ENCODE measurements at places on chromosomes 6 and 20.

- no peak for DNase-seq
Measured at GRCh38 chr20:46331611-46332361, 23.5 kb upstream of the CDH22 start.

- no peak for DNase-seq
Measured at GRCh38 chr6:134603561-134603960, 285.6 kb upstream of the SGK1 start.

DNA sequence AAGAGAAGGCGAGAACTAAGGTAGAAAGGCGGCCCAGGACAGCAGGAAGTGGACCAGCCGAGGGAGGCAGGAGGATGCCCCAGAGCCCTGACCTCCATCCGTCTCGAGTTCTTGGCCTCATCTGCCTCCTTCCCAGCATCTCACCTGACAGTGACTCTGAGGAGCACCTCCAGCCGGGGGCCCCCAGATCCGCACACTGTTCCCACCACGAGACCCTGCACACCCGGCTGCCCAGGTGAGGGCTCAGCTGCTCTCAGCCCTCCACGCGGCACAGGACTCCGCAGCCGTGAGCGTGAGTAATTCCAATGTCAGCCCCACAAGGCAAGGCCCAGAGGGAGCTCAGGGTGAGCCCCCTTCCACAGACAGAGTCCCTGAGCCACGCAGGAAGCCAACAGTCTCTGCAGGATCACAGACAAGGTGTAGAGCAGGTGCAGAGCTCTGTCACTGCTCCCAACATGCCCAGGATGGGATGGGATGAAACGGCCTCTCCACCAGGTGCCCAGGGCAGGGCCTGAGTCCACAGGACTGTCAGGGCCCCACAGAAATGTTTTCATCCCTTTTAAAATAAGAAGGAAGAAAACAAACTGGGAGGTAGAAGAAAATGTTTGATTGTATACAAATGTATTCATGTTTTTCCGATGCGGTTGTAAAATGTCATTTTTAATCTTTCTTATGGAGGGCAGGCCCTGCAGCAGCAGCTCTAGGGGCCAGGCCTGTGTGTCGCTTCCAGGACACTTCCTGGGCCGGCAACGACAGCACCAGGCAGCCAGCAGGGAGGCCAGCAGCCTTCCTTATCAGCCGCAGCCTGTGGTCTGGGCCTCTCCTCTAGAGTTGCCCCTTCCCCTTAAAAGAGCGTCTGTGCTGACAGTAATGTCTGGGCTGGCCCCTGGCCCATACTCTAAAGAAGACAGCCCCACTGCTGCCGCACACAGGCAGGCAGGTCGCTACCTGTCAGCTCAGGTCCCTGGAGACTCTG, 66.9 kb downstream of the DLL1 start:
- no peak for DNase-seq

DNA sequence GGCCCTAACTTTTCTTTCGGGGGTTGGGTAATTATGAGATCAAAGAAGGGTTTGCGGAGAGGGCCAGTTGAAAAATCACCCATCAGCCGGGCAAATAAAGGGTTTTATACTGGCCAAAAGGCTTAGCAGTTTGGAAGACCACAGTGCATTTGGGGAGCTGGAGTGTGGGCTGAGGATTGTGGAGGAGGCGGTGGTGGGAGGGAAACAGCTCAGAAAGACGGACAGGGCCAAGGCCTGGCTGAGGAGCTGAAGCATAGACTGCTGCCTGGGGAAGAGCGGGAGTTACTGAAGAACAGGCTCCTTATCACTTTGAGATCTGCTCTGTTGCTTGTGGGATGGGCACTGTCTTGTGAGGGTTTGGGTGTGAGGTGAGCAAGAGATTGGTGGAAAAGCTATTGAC, 144.2 kb downstream of the CARMIL1 start:
- peak; percentile 15 for DNase-seq

- DNase-seq: peak; percentile 18
Measured at GRCh38 chr20:34240693-34241615, at the start of gene ASIP. Gene ASIP, plus strand, starts transcription at chr20:34241423. Its CDS starts 18,952 bp downstream, at chr20:34260375.
